ENCODE measurements at places on chromosomes 2 and 18.

DNA sequence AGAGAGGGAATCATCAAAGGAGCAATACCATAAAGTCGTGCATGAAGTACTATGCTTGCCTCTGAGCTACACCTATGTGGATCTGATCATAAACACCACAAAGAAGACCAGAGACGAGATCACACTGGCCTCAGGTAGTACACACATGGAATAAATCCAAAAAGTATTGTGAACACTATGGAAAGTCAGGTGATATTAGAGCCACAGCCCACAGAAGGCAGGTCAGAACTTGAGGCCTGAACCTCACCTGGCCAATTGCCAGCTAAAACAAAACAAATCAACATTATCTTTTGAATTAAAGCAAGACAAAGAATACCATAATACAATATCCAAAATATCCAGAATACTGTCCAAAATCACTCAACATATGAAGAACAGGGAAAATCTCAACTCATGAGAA, 371.1 kb downstream of the NCKAP5 start:
- no peak for DNase-seq

- DNase-seq: no peak
Measured at GRCh38 chr2:116510117-116510671, 1304.3 kb upstream of the DDX18 start.

DNA sequence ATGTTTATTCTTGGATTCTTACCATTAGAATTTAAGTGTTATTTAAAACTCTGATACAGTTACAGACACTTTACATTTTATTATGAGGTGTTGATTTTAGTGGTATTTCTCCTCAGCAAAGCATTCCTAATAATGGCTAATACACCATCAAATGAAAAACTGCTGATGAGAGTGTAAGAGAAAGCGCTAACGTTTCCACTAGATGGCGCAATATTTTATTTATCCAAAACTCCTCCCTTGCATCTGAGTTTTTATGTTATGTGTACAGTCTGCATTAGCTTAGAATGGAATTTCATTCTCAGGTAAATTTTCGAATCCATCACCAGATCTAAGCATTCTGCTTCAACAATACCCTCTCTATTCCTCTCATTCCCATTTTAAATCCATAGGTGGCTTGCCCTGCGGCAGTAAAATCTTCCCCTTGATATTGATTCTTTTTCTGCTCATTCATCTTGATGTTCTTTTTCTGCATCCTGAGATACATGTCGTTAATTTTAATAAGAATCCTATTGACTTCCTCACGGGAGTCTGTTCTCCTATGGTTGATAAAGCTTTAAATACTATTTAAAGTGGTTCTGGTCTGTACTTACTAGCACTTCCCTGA, 53.9 kb downstream of the PRKRA start:
- DNase-seq: peak; percentile 35

DNA sequence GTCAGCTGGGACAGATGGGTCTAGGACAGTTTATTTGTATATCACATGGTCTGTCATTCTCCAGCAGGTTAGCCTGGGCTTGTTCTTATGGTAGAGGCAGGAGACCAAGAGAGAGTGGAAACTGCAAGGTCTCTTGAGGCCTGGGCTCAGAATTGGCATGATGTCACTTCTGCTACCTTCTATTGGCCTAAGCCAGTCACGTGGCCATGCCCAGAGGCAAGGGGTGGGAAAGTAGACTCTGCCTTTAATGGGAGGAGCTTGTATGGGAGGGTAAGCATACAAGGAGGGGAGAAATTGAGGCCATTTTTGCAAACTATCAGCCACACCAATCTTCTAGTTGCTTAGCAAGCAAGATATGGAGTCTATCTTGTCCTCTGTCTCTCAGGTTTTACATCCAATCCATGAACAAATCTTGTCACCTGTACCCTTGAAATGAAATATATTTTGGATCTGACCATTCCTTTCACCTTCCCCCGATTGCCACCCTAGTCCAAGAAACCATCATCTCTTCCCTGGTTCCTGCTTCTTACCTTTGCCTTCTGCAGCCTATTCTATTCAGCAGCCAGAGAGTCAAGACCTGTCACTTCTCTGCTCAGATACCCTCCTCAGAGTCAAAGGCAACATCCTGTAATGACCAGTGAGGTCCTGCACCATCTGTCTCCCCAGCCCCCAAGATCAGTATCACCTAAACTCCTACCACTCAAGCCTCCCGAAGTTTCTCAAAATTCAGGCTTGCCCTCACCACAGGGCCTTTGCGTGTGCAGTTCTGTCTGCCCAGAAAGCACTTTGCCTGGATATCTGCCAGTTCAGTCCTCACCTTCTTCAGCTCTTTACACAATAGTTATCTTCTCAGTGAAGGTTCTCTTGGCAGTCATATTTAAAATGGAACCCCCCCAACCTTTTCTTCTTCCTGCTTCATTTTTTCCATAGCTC, 240.0 kb downstream of the LOXHD1 start:
- DNase-seq: no peak

Data from CD4-positive, alpha-beta T cell treated with Interleukin-6 at 100 ng/mL for 8 hours (primary cell).